A673 (cell line): ENCODE measurements at places on chromosomes 2 and 18. TPM values are rescaled to one million over a fixed set of nuclear protein-coding genes. Genes with fewer than 3 reads are reported as not detected.

GRCh38 chr2:18593496-18593895 lies 4.1 kb upstream of the NT5C1B start:
- H3K4me3 ChIP-seq: no peak overlapping the region
- H3K27me3 ChIP-seq: no peaks in the 10 kb centered on the region
- peaks cover 13% of the 10 kb centered on the region for H3K4me1 ChIP-seq
- H3K36me3 ChIP-seq: no peaks in the 10 kb centered on the region
- H3K27ac ChIP-seq: no peak overlapping the region

GRCh38 chr2:109472331-109472959 lies 141.3 kb downstream of the SEPTIN10 start:
- H3K4me3 ChIP-seq: no peak overlapping the region
- H3K27ac ChIP-seq: no peak overlapping the region
- no peak for DNase-seq
- no peaks in the 10 kb centered on the region for H3K36me3 ChIP-seq

DNA sequence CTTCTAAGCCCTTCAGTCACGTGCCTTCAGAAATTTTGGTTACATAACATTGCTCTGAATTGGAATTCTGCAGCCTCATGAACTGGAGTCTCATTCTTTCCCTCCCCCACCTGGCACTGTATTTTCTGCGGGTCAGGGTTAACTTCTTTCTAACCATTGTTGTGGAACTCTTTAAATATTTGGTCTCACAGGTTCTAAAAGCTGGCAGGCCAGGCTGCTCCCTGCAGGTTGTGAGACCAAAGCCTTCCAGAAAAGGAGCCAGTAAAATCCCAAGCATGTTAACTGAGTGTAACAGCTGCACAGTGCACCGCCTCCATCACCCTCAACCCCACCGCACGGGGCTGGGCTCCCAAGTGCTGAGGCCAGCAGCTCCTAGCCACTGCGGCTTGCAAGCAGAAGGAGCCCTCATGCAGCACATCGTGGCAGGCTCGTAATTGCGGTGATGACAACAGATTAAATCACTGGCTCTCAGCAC lies 174.1 kb upstream of the ALPP start:
- DNase-seq: no peak
- H3K36me3 ChIP-seq: no peaks in the 10 kb centered on the region
- H3K4me3 ChIP-seq: no peak overlapping the region
- H3K4me1 ChIP-seq: no peaks in the 10 kb centered on the region
- no peaks in the 10 kb centered on the region for H3K27me3 ChIP-seq

DNA sequence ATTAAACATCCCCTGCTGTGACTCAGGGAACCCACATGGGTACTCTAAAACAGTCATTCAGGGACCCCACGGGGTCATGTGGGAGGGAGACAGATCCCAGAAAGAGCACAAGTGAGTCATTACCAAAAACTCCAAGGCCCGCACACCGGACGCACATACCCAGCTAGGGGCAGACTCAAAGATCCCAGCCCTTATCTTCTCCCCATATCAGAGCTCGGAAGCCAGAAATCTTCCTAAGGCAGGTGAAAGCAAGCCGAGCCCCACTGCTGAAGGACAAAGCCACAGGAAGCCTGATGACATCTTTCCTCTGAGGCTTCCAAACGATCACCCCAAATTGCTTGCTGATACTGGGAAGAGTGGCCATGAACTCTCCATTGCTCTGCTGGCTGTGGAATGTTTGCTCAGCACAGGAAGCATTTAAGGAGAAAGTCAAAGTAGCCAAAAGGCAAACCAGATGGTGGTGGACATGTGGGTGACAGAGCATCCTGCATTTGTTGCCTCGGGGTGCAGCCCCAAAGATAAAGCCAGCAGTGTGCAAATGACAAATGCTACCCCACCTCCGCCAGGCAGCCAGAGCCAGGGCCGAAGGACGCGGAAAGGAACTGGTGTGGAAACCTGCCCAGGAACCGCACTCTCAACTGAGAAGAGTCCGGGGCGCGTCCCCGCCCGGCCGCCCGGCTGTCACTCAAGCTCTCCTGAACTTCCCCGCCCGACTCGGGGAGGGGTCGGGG lies 784 bp downstream of the ACTR1B start:
- H3K4me1 ChIP-seq: peaks cover 10% of the 10 kb centered on the region
- peak; percentile 83 for DNase-seq
- no peaks in the 10 kb centered on the region for H3K27me3 ChIP-seq
- H3K27ac ChIP-seq: peak overlapping the region; percentile 81
- H3K4me3 ChIP-seq: peak overlapping the region; percentile 78
- no peaks in the 10 kb centered on the region for H3K36me3 ChIP-seq

GRCh38 chr18:23121133-23121532 lies 14.2 kb upstream of the CABLES1 start:
- H3K36me3 ChIP-seq: no peaks in the 10 kb centered on the region
- no peaks in the 10 kb centered on the region for H3K27me3 ChIP-seq
- no peak for DNase-seq
- H3K4me1 ChIP-seq: peaks cover 9% of the 10 kb centered on the region
- no peak overlapping the region for H3K27ac ChIP-seq
- H3K4me3 ChIP-seq: no peak overlapping the region

- no peak overlapping the region for H3K4me3 ChIP-seq
- no peaks in the 10 kb centered on the region for H3K27me3 ChIP-seq
- H3K36me3 ChIP-seq: no peaks in the 10 kb centered on the region
- H3K4me1 ChIP-seq: no peaks in the 10 kb centered on the region
Observed at GRCh38 chr18:8811115-8811514, 105.8 kb downstream of the MTCL1 start.

DNA sequence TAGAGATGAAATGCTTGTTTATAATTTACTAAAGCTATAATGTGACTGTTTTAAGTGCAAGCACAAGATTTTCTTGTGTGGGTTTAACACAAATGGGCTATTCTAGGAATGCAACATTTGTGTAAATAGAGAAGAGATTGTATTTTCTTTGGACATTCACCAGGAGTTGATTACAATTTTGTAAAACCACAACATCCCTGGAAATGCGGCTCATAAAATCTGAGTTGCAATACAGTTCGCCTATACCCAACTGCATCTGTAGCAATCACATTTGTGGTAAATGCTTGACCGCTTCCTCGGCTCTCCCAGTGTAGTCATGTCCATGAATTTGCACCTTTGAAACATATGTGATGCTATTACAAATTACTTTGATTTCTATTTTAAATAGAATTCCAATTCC lies 348.7 kb upstream of the CDH20 start:
- no peaks in the 10 kb centered on the region for H3K27me3 ChIP-seq
- H3K4me1 ChIP-seq: no peaks in the 10 kb centered on the region
- H3K36me3 ChIP-seq: no peaks in the 10 kb centered on the region
- H3K4me3 ChIP-seq: no peak overlapping the region
- no peak overlapping the region for H3K27ac ChIP-seq
- no peak for DNase-seq

- H3K4me3 ChIP-seq: no peak overlapping the region
- H3K36me3 ChIP-seq: no peaks in the 10 kb centered on the region
- DNase-seq: no peak
- H3K27ac ChIP-seq: no peak overlapping the region
Observed at GRCh38 chr2:204274429-204274828, 270.8 kb upstream of the PARD3B start.

DNA sequence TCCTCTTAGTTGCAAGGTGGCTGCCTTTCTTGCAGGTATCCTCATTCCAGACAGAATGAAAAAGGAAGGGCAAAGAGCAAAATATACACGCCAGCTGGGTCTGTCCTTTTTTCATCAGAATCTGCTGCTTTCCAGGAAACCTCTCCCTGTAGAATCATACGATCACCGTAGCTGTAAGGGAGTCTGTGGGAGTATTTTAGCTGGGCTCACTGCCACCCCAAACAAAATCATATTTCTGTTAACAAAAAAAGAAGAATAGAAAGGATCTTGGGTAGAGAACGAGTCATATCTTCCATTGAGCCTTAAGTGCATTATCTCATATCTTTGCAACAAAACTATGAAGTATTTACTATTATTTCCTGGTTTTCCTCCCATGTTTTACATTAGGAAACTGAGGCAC lies 15.0 kb upstream of the TANC1 start:
- H3K27ac ChIP-seq: no peak overlapping the region
- DNase-seq: peak; percentile 13
- H3K27me3 ChIP-seq: no peaks in the 10 kb centered on the region
- no peaks in the 10 kb centered on the region for H3K36me3 ChIP-seq
- H3K4me1 ChIP-seq: peaks cover 13% of the 10 kb centered on the region

DNA sequence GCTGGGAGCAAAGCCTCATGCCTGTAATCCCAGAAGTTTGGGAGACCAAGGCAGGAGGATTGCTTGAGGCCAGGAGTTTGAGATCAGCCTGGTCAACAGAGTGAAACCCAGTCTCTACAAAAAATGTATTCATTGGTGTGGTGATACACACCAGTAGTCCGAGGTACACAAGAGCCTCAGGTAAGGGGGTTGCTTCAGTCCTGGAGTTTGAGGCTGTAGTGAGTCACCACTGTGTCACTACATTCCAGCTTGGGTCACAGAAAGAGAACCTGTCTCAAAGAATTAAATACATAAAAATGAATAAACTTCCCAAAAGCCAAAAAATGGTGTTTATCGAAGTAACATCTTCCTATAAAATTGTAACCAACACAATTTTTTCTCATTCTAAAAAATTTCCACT lies 568.1 kb upstream of the LINC00305 start:
- no peaks in the 10 kb centered on the region for H3K36me3 ChIP-seq
- H3K27me3 ChIP-seq: no peaks in the 10 kb centered on the region
- no peak for DNase-seq
- H3K27ac ChIP-seq: no peak overlapping the region

DNA sequence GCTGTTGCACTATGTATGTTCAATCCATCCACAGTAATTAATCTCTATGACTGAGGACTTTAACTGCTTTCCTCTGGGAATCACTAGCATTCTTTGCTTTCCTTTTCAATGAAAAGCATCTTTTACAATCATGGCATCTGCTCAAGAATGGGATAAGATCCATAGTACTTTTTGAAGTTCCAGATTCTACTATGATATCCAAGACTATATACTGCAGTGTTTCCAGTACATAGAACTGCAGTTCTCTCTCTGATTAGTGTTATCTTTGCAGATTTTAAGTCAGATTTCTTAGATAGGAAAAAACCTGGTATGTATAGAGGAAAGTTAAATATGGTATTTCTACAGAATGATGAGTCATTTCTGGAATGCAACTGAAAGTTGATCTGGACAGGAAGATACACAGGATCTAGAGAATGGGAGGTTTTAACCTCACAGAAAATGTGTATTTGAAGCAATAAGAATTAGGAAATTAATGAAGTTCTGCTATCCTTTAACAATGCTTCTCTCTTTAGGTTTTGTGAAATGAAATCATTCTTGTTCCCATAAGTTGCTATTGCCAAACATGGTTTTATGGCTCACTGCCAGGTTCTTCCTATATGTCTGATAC lies 670.7 kb downstream of the ERBB4 start:
- H3K27me3 ChIP-seq: no peaks in the 10 kb centered on the region
- H3K27ac ChIP-seq: peak overlapping the region; percentile 49
- H3K4me3 ChIP-seq: no peak overlapping the region
- DNase-seq: peak; percentile 70
- peaks cover 14% of the 10 kb centered on the region for H3K4me1 ChIP-seq
- no peaks in the 10 kb centered on the region for H3K36me3 ChIP-seq

DNA sequence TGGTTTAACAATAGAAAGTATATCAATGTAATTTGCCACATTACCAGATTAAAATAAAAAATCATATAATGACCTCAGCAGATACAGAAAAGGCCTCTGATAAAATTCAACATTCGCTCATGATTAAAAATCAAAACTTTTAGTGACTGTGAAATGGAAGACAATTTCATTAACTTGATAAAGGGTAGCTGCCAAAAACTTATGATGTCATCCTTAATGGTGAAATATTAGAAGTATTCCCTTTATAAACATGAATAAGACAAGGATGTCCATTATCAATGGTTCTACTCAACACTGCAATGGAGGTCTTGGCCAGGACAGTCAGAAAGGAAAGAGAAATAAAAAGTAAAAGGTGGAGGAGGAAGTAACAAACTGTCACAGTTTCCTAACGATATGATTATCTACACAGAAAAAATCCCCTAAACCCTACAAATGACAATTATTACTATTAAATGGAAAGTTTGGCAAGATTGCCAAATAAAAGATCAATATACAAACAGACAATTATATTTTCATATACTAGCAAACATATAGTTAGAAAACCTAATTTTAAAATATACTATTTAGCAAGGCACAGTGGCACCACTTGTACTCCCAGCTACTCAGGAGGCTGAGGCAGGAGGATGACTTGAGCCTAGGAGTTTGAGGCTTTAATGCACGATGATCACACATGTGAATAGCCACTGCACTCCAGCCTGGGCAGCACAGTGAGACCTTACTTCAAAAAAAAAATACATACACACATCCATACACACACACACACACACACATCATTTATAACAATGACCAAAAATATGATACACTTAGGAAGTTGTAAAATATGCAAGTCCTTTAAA lies 12.8 kb downstream of the METTL8 start:
- no peak overlapping the region for H3K27ac ChIP-seq
- DNase-seq: no peak
- no peak overlapping the region for H3K4me3 ChIP-seq
- H3K27me3 ChIP-seq: no peaks in the 10 kb centered on the region
- no peaks in the 10 kb centered on the region for H3K4me1 ChIP-seq
- H3K36me3 ChIP-seq: no peaks in the 10 kb centered on the region

DNA sequence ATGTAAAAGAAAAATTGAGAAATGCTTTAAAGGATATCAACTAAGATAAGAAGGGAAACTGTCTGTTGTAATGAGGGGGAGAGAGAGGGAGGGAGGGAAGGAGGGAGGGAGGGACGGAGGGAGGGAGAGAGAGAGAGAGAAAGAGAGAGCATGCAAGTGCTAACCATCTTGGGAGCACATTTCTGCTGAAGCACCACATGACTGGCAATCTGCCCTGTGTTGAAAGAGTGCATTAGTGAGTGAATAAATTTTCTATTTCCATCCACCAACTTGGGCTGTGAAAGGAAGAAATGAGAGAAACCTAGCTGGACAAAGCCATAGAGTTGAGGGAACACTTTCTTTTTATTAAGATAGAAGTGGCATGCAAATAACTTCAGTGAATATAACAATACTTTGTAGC lies 110.7 kb downstream of the TMX3 start:
- DNase-seq: peak; percentile 11
- H3K27me3 ChIP-seq: no peaks in the 10 kb centered on the region
- H3K27ac ChIP-seq: no peak overlapping the region
- H3K4me3 ChIP-seq: no peak overlapping the region
- no peaks in the 10 kb centered on the region for H3K4me1 ChIP-seq

- no peak overlapping the region for H3K27ac ChIP-seq
- H3K4me1 ChIP-seq: no peaks in the 10 kb centered on the region
- H3K36me3 ChIP-seq: no peaks in the 10 kb centered on the region
- no peak for DNase-seq
- no peaks in the 10 kb centered on the region for H3K27me3 ChIP-seq
Observed at GRCh38 chr18:3919396-3920061, 469.6 kb downstream of the TGIF1 start.

DNA sequence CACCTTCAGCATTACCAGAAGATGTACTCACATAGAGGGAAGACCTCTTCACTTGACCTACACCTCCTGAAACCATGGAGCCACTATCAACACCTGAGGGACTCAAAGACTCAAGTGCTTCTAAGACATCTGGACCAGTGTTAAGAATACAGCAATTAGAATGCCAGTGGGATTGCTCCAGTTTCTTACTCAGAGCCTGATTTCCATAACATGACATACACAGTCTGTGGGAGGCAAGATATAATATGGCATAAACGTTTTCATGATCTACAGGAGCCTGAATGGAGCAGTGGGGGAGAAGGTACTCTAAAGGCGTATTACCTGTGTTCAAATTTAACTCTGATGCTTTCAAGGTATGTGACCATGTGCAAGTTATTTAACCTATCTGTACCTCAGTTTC lies 57.2 kb downstream of the ZNF385B start:
- no peaks in the 10 kb centered on the region for H3K36me3 ChIP-seq
- H3K4me1 ChIP-seq: no peaks in the 10 kb centered on the region
- no peak overlapping the region for H3K27ac ChIP-seq
- H3K4me3 ChIP-seq: no peak overlapping the region
- peaks cover 6% of the 10 kb centered on the region for H3K27me3 ChIP-seq

CKAP2L gene
- total RNA-seq: 48.1 and 49.6 TPM in 2 replicates

FOXI3 gene
- total RNA-seq: 0.11 TPM in 2 replicates

STARD7 gene
- total RNA-seq: 189 and 201 TPM in 2 replicates

ERBB4 gene
- 37.5 and 40.6 TPM in 2 replicates for total RNA-seq

SCN3A gene
- total RNA-seq: 0.04 and 0.07 TPM in 2 replicates

CCDC142 gene
- total RNA-seq: 20.4 and 27.4 TPM in 2 replicates
